ENCODE measurements at places on chromosomes 3 and 15.

DNA sequence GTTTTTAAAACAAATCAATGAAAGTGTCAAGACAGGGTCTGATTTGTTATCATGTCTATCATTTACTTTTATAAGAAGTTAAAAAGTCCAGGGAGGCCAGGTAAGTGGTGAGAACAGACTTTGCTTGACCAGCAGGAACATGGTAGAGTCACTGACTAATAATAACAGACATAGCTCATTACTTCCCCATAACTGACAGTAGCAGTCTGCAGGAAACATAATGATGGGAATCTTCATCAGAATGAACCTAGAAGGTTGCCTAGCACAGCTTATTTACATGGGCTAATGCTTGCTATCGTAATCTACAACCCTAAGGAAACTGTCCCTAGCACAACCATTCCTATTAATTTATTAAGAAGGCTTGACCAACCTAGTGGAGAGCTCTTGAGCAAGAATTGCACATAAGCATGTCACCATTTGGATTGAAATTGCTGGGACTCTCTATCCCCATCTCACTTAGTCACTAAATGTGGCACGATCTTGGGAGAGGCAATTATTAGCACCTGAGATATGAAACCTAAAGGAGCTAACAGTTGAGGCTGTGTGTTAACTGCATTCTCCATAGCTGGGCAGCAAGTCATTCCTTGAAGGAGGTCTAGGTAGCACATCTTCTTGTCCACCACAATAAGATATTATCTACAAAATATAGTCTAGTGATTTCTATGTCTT, 139.6 kb upstream of the ZBTB20 start:
- no peak for DNase-seq

- DNase-seq = no peak
These were observed 116.5 kb downstream of the RTP4 start for GRCh38 chr3:187484547-187485295.

- DNase-seq = no peak
These were observed 119.2 kb downstream of the OSBPL10 start for GRCh38 chr3:31861826-31862225.

DNA sequence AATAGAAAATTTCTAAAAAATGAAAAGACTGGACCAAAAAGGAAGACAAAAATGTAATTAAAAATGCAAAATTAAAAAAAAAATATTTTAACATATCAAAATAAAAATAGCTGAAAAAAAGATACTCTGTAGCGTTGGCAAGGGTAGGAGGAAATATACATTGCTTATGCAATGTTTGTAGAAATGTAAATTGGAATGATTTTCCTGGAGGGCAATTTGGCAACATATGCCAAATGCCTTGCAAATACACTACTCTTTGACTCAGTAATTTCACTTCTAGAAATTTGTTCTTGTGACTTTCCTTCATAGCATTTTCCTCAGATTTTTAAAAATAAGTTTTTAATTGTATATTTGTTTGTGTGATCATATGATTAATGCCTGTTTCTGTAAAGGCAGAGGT, 296.6 kb downstream of the ZNF621 start:
- DNase-seq = no peak

- no peak for DNase-seq
These were observed 215.2 kb downstream of the OSBPL10 start for GRCh38 chr3:31765871-31766270.

- no peak for DNase-seq
These were observed 19.5 kb upstream of the BSN start for GRCh38 chr3:49534581-49535441.

- peak; percentile 87 for DNase-seq
These were observed at the start of gene PFN2 for GRCh38 chr3:149970716-149971402. PFN2 (minus strand) TSS chr3:149970895; CDS start chr3:149970856, 39 bp downstream.
